Upper lobe of right lung (tissue), 1 donor: ENCODE measurements at places on chromosomes 16 and 17. TPM values are rescaled to one million over a fixed set of nuclear protein-coding genes. Genes with fewer than 3 reads are reported as not detected.

GRCh38 chr17:35214192-35214591 is 20.0 kb upstream of the SLC35G3 start:
- H3K4me1 ChIP-seq, result peaks cover 17% of the 10 kb centered on the region
- no peak overlapping the region for H3K4me3 ChIP-seq
- DNase-seq, result no peak

DNA sequence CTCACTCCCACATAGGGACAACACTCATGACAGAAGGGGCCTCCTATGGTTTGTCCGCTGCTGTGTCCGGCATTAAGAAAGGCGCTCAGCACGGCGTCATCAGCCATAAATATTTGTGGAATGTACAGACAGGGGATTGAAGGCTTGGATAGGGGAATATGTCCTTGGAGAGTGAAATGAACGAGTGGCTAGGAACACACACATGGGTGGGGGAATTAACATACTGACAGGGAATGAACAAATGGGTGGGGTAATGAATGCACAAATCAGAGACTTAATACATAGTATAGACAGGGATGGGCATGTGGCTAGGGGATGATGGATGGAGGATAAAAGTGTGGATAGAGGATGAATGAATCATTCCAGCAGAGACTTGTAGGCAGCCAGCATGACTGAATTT is 154.0 kb upstream of the HSBP1 start:
- DNase-seq, result no peak
- no peak overlapping the region for H3K4me3 ChIP-seq
- H3K4me1 ChIP-seq, result no peaks in the 10 kb centered on the region
- H3K27ac ChIP-seq, result no peak overlapping the region

GRCh38 chr17:34269969-34270368 is at the start of gene CCL7:
TSS of gene CCL7 (plus strand) at chr17:34270221. CDS start at chr17:34270291, 70 bp downstream.
- H3K27ac ChIP-seq, result no peak within 1 kb of the TSS
- no peak within 1 kb of the TSS for H3K4me3 ChIP-seq
- no peaks in the 10 kb centered on the region for H3K27me3 ChIP-seq
- no peaks in the 10 kb centered on the region for H3K36me3 ChIP-seq
- H3K4me1 ChIP-seq, result no peaks in the 10 kb centered on the region
- DNase-seq, result no peak

GRCh38 chr17:4476511-4477070 is 22.1 kb upstream of the SPNS2 start:
- DNase-seq, result no peak
- no peaks in the 10 kb centered on the region for H3K36me3 ChIP-seq
- H3K27me3 ChIP-seq, result no peaks in the 10 kb centered on the region
- H3K27ac ChIP-seq, result no peak overlapping the region
- H3K4me3 ChIP-seq, result no peak overlapping the region
- H3K4me1 ChIP-seq, result peaks cover 19% of the 10 kb centered on the region

Gene SPATA32
- not detected for total RNA-seq

- DNase-seq, result no peak
- H3K4me1 ChIP-seq, result no peaks in the 10 kb centered on the region
- no peaks in the 10 kb centered on the region for H3K36me3 ChIP-seq
Observed at GRCh38 chr16:88352261-88353200, 30.2 kb upstream of the ZNF469 start.

Gene SPATA22
- total RNA-seq, result 0.75 TPM

- H3K4me1 ChIP-seq, result peaks cover 9% of the 10 kb centered on the region
- peaks cover 41% of the 10 kb centered on the region for H3K27me3 ChIP-seq
Observed at GRCh38 chr17:81959362-81960129, 1.4 kb downstream of the NOTUM start.

DNA sequence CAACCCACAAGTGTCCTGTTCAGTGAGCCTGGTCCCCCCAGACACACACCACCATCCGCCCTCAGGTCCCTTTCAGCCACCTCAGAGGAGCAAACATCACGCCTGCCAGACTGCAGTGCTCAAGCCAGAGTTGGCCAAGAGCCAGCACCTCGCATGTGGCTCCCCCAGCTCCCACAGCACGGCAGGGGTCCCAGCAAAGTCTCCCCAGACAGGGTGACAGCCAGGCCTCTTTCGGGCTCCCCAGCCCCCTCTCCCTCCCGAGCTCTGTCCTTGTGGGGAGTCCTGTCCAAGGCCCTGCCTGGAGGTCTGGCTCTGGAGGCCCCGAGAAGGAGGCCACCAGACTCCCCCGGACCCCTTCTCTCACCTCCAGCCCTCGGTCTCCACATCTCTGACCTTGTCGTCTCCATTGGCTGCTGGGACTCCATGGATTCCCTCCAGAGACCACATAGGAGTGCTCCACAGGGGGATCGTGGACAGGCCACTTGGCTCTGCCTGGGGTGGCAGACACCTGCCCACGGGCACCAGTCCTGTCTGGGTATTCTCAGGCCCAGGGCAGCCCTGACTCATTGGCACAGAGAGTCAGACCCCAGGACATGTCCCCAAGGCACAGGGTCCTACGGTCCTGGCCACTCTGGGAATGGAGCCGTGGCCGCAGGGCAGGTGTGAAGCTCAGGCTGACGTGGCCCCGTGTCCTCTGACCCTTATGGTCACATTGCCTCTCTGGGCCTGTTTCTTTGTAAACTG is 1.8 kb upstream of the MYADML2 start:
- H3K27ac ChIP-seq, result no peak overlapping the region
- no peaks in the 10 kb centered on the region for H3K27me3 ChIP-seq
- no peaks in the 10 kb centered on the region for H3K4me1 ChIP-seq
- no peak overlapping the region for H3K4me3 ChIP-seq
- no peak for DNase-seq
- no peaks in the 10 kb centered on the region for H3K36me3 ChIP-seq

DNA sequence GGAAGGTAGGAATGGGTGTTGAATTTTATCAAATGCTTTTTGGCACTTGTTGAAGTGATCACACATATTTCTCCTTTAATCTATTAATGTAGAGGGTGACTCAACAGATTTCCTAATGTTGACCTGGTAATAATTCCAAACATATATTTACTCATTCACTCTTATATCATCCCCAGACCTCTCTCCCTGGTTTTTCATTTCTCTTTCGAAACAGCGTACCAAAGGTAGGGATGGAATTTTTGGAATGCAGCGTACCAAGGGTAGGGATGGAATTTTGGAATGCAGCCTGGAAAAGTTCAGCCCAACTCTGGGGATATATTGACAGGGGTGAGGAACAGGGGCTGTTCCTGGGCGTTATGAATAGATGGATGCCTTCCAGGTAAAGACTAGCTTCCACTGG is 7.3 kb downstream of the KIF18B start:
- no peaks in the 10 kb centered on the region for H3K27me3 ChIP-seq
- H3K4me1 ChIP-seq, result no peaks in the 10 kb centered on the region
- H3K27ac ChIP-seq, result no peak overlapping the region
- DNase-seq, result no peak

- peak overlapping the region; percentile 75 for H3K4me3 ChIP-seq
- peak overlapping the region; percentile 74 for H3K27ac ChIP-seq
- no peaks in the 10 kb centered on the region for H3K36me3 ChIP-seq
- peaks cover 11% of the 10 kb centered on the region for H3K4me1 ChIP-seq
Observed at GRCh38 chr16:75555213-75555706, 792 bp downstream of the TMEM231 start.

DNA sequence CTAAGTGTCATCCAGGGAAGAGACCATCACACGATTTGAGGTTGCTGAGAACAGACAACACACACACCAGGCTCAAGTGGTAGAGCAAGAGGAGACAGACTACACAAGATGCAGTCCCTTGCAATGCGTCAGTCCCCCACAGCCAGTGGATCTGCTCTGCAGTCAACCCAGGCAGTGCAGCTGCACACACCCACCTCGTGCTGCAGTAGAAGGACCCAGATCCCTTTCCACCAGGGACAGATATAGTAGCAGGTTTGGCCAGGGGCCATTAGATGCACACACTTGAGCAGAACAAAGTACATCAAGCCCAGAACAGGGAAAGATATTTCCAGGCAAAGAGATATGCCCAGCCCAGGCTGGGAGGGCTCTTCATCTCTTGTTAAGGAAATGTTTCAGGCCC is 112.9 kb downstream of the GRIN2A start:
- H3K4me1 ChIP-seq, result no peaks in the 10 kb centered on the region
- H3K27me3 ChIP-seq, result no peaks in the 10 kb centered on the region
- no peak overlapping the region for H3K4me3 ChIP-seq

Gene KRT25
- total RNA-seq, result not detected

DNA sequence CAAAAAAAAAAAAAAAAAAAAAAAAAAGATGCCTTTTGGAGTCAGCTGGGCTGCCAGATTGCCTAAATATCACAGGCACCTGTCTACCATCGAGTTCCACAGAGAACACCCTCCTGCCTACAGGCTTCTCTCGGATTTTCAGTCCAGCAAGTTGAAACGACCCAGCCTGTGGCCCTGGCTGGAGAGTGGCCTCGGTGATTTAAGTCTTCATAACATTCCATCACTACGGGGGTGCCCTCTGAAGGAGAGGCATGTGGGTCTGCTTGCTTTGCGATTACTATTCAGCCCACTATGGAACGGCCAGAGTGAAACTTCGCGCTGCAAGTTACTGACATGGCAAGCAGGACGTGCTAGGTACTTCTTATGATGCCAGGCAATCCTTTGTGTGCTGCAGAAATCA is 42.8 kb downstream of the MARCHF10 start:
- H3K4me1 ChIP-seq, result no peaks in the 10 kb centered on the region
- H3K27ac ChIP-seq, result no peak overlapping the region
- H3K27me3 ChIP-seq, result no peaks in the 10 kb centered on the region

Gene FOXN1
- total RNA-seq, result 0.35 TPM

- H3K4me1 ChIP-seq, result no peaks in the 10 kb centered on the region
- H3K36me3 ChIP-seq, result no peaks in the 10 kb centered on the region
- no peaks in the 10 kb centered on the region for H3K27me3 ChIP-seq
- no peak for DNase-seq
- no peak overlapping the region for H3K4me3 ChIP-seq
- no peak overlapping the region for H3K27ac ChIP-seq
Observed at GRCh38 chr16:29940656-29941055, 14.6 kb upstream of the KCTD13 start.

GRCh38 chr16:10969615-10970014 is 25.3 kb downstream of the CLEC16A start:
- H3K4me1 ChIP-seq, result peaks cover 8% of the 10 kb centered on the region
- H3K36me3 ChIP-seq, result peaks cover 36% of the 10 kb centered on the region
- no peak overlapping the region for H3K27ac ChIP-seq

DNA sequence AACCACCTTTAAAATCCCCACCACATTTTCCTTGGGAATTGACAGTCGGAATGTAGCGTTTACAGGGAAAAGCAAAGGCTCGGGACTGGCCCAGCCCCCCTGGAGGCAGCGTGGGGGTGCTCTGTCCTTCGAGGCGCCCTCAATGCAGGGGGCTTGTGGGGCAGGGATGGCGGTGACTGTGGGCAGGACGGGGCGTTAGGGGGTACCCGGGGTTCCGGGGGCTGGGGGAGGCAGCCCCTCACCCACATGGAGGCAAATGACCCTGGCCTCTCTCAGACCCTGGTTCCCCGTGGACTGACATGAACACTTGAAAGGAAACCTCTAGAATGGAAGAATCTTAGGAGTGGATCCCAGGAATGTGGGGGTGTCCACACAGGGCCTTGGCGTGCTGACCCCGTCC is 78.4 kb upstream of the GNG13 start:
- no peak overlapping the region for H3K27ac ChIP-seq
- H3K27me3 ChIP-seq, result no peaks in the 10 kb centered on the region
- H3K4me1 ChIP-seq, result no peaks in the 10 kb centered on the region

Gene FN3K
- 27.4 TPM for total RNA-seq

GRCh38 chr16:70784692-70785555 is 16.0 kb downstream of the VAC14 start:
- H3K36me3 ChIP-seq, result peaks cover 67% of the 10 kb centered on the region
- no peaks in the 10 kb centered on the region for H3K27me3 ChIP-seq
- no peak overlapping the region for H3K4me3 ChIP-seq
- H3K4me1 ChIP-seq, result no peaks in the 10 kb centered on the region

DNA sequence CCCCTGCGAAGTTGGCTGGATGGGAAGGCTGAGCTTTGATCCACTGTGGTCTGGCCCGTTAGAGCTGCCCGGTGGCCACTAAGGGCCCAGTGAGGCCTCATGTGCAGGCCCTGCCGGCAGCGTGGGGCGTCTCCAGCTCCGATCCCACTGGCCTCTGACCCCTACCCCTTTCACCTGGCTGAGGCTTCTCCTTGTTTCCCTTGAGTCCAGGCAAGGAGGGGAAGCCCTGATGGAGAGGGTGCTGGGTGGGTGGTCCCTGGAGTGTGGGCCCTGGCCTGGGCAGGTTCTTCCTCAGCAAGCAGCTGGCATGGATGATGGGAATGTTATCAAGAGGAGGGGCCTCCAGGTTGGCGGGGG is 356.8 kb downstream of the SEC14L1 start:
- H3K27me3 ChIP-seq, result no peaks in the 10 kb centered on the region
- H3K27ac ChIP-seq, result no peak overlapping the region
- peak; percentile 51 for DNase-seq

GRCh38 chr17:73489333-73489732 is 154.9 kb downstream of the SDK2 start:
- DNase-seq, result no peak
- H3K27me3 ChIP-seq, result peaks cover 4% of the 10 kb centered on the region
- no peaks in the 10 kb centered on the region for H3K4me1 ChIP-seq
- no peaks in the 10 kb centered on the region for H3K36me3 ChIP-seq
- no peak overlapping the region for H3K4me3 ChIP-seq
- H3K27ac ChIP-seq, result no peak overlapping the region

GRCh38 chr17:72575542-72576233 is 454.9 kb downstream of the SOX9 start:
- H3K27ac ChIP-seq, result no peak overlapping the region
- no peaks in the 10 kb centered on the region for H3K36me3 ChIP-seq
- no peaks in the 10 kb centered on the region for H3K27me3 ChIP-seq
- DNase-seq, result no peak
- no peak overlapping the region for H3K4me3 ChIP-seq
- no peaks in the 10 kb centered on the region for H3K4me1 ChIP-seq

GRCh38 chr17:76404976-76405563 is 20.7 kb downstream of the SPHK1 start:
- no peak overlapping the region for H3K4me3 ChIP-seq
- H3K27me3 ChIP-seq, result no peaks in the 10 kb centered on the region
- peaks cover 6% of the 10 kb centered on the region for H3K4me1 ChIP-seq
- DNase-seq, result no peak
- no peak overlapping the region for H3K27ac ChIP-seq

DNA sequence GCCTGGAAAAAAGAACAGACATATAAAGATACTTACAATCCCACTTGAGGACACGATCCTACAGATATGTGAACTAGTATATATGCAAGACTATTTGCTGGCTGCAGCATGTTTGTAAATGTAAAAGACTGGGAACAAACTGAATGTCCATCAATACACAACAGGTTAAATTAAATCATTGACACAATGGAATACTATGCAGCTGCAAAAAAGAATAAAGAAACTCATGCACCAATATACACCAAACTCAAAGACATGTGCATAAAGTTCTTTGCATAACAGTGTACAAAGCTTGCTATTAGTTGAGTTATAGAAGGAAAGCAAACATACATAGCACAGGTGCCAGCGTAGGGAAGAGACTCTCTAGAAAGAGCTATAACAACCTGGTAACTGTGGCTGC is 61.9 kb upstream of the SREBF1 start:
- H3K27ac ChIP-seq, result no peak overlapping the region
- peaks cover 45% of the 10 kb centered on the region for H3K36me3 ChIP-seq
- H3K27me3 ChIP-seq, result no peaks in the 10 kb centered on the region
- peaks cover 33% of the 10 kb centered on the region for H3K4me1 ChIP-seq
- DNase-seq, result no peak
- no peak overlapping the region for H3K4me3 ChIP-seq
